Fibroblast of the aortic adventitia (primary cell): ENCODE measurements at places on chromosomes 16 and 17. TPM values are rescaled to one million over a fixed set of nuclear protein-coding genes. Genes with fewer than 3 reads are reported as not detected.

Gene PRCD
- 4.2 and 9.4 TPM in 2 replicates for total RNA-seq

Gene CDH8
- 1.6 TPM in 1 of 2 replicates, not detected in the other for total RNA-seq

Gene PRKAR1A
- total RNA-seq: 267 and 308 TPM in 2 replicates

Gene KRT27
- not detected in 2 replicates for total RNA-seq

Gene CES5A
- total RNA-seq: not detected in 2 replicates

Gene CCL11
- not detected in 2 replicates for total RNA-seq

Gene CLN3
- total RNA-seq: 13.6 and 18.4 TPM in 2 replicates

Gene SHBG
- total RNA-seq: 0.25 and 0.36 TPM in 2 replicates

Gene MPP3
- total RNA-seq: 5.7 and 9.6 TPM in 2 replicates

Gene ASIC2
- total RNA-seq: 0.18 TPM in 1 of 2 replicates, not detected in the other

Gene CLEC3A
- not detected in 2 replicates for total RNA-seq

Gene NME4
- total RNA-seq: 35.8 and 75.8 TPM in 2 replicates

Gene GLYR1
- 42.4 and 55.0 TPM in 2 replicates for total RNA-seq

Gene EPOP
- total RNA-seq: 0.99 and 5.0 TPM in 2 replicates

Gene DPEP3
- total RNA-seq: not detected in 2 replicates

Gene KRT15
- 0.63 TPM in 1 of 2 replicates, not detected in the other for total RNA-seq

Gene HCRT
- not detected in 2 replicates for total RNA-seq

Gene VKORC1
- total RNA-seq: 56.3 and 146 TPM in 2 replicates

Gene CPHXL2
- not detected in 2 replicates for total RNA-seq

Gene KRTAP4-4
- not detected in 2 replicates for total RNA-seq

Gene CYGB
- 25.9 and 35.2 TPM in 2 replicates for total RNA-seq

Gene RRN3
- total RNA-seq: 26.1 and 27.9 TPM in 2 replicates

Gene ARHGDIG
- 1.6 TPM in 1 of 2 replicates, not detected in the other for total RNA-seq

Gene ABCA9
- 122 and 235 TPM in 2 replicates for total RNA-seq

Gene ZNF287
- 10.3 and 18.2 TPM in 2 replicates for total RNA-seq

Gene CACNA1G
- total RNA-seq: 0.41 and 1.8 TPM in 2 replicates

Gene CYLD
- 41.3 and 62.6 TPM in 2 replicates for total RNA-seq

Gene ANKRD40CL
- not detected in 2 replicates for total RNA-seq

Gene SEPTIN12
- total RNA-seq: not detected in 2 replicates

Gene C17orf78
- total RNA-seq: not detected in 2 replicates

Gene PRRT2
- total RNA-seq: 7.7 and 32.0 TPM in 2 replicates

Gene ALOX12B
- total RNA-seq: not detected in 2 replicates

Gene TMEM132E
- under 0.01 and 0.74 TPM in 2 replicates for total RNA-seq

Gene CFAP97D1
- not detected in 2 replicates for total RNA-seq

Gene SCPEP1
- total RNA-seq: 55.6 and 140 TPM in 2 replicates

Gene MYH8
- not detected in 2 replicates for total RNA-seq

Gene OR3A2
- not detected in 2 replicates for total RNA-seq

Gene MYCBPAP
- total RNA-seq: 0.99 and 1.7 TPM in 2 replicates
